GM12892 (cell line): ENCODE measurements at places on chromosomes 3 and 15.

DNA sequence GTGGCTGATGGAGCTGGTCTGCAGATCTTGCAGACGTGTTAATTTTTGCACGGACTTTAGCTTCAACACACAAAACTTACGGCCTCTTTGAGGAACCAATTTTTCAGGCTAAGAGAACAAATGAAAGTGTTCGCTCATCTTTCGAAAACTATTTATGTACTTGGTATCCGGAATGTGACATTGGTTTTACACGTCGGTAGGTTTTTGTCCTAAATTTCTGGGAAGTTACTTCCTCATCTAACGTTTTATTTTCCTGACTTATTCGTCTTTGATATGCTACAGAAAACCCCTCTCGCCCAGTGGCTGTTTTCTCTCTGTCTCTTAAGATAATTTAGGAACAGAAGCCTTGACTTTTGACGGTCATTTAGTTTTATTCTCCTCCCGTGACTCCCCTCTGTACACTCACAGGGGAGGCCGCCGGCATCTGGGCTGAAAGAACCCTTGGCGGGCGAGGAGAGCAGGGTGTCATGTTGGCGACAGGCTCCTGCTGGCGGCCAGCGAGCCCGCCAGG is 834 bp upstream of the GREM1 start:
- DNase-seq: no peak

DNA sequence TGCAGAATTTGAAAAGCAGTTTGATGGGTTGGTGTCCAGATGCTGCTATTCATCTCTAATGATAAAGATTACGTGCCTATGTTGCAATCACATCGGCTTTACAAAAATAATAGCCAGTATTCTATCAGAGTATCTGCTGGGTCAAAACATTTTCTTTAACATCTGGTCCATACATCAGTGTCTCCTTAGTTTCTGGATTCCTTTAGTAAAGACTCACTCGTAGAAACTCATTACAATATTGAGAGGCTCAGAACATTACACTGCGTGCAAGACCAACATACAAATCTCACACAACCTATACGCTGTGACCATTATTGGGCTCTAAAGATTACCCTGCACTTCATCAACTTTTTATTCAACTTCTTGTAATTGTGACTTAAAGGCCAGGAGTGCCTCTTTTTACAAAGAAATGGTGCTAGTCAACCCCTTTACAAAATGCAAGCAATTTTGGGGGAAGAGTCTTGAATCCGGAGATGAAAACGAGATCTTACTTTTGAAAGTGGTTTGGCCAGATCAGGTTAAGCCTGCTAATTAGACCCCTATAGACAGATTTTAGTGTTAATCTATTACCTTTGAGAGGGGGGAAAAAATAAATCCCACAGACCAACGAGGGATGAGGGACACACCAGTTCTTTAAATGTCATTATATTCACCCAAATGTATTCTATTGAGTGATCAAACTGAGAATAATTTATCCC is 2.9 kb downstream of the TRA2B start:
- no peak for DNase-seq

- no peak for DNase-seq
Observed at GRCh38 chr3:65230261-65231139, 542.7 kb upstream of the ADAMTS9 start.

DNA sequence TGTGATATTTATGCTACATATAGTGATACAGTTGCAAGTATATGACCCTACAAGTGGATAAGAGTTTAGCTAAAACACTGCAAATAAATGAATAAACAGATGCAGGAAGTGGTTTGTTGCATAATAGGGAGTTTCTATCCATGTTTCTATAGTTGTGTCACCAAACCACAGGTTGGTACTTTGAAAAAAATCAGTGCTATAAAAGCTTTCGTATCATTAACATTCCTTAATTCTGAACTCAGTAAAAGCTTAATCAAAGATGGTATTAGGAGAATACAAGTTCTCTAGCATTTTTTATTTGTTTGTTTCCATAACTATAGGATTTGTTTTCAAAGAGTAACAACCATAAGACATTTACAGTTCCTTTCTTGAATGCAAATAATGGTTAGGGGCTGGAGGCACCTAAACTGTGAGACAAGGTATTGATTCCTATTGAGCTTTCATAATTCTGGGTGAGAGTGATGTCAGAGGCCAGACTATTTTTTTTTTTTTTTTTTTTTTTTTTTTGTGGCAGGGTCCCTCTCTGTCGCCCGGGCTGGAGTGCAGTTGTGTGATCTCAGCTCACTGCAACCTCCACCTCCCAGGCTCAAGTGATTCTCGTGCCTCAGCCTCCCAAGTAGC is 29.6 kb downstream of the CPOX start:
- DNase-seq: no peak

- no peak for DNase-seq
Observed at GRCh38 chr3:113571360-113571759, 39.0 kb downstream of the SIDT1 start.

GRCh38 chr15:82110144-82110543 is 64.3 kb upstream of the MEX3B start:
- no peak for DNase-seq

GRCh38 chr3:111852540-111852939 is 6.5 kb upstream of the PHLDB2 start:
- DNase-seq: no peak

- no peak for DNase-seq
Observed at GRCh38 chr3:108489776-108490175, 20.6 kb downstream of the MYH15 start.

GRCh38 chr3:101574388-101575112 is 570 bp downstream of the PCNP start:
- DNase-seq: peak; percentile 35

GRCh38 chr3:171965067-171965712 is 74.2 kb upstream of the FNDC3B start:
- no peak for DNase-seq

DNA sequence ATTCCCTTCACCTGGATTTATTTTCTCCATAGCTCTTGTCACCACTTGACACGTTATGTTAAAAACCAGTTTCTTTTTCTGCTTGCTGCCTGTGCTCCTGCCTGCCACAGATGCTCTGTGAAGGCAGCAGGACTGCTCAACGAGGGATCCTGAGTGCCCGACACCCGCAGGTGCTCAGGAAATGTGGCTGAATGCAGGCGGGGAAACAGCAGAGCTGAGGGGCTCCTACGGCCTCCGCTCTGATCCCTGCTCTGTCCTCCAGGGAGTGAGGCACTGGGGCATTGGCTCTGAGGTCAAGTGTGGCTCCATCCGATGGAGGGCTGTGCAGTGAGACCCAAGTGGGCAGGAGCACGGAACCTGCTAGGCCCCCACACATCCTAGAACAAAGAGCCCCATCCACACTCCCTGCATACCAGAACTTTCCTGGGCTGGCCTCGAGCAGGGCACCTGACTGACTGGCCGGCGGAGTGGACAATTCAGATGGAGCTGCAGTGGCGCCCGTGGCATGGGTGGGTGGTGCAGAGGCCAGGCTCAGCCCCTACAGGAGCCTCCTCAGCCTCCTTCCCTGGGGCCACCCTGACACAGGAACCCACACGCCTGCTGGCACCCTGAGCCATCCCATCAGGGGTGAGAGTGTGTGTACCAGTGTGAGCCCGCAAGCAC is 27.9 kb downstream of the IQSEC1 start:
- DNase-seq: no peak

DNA sequence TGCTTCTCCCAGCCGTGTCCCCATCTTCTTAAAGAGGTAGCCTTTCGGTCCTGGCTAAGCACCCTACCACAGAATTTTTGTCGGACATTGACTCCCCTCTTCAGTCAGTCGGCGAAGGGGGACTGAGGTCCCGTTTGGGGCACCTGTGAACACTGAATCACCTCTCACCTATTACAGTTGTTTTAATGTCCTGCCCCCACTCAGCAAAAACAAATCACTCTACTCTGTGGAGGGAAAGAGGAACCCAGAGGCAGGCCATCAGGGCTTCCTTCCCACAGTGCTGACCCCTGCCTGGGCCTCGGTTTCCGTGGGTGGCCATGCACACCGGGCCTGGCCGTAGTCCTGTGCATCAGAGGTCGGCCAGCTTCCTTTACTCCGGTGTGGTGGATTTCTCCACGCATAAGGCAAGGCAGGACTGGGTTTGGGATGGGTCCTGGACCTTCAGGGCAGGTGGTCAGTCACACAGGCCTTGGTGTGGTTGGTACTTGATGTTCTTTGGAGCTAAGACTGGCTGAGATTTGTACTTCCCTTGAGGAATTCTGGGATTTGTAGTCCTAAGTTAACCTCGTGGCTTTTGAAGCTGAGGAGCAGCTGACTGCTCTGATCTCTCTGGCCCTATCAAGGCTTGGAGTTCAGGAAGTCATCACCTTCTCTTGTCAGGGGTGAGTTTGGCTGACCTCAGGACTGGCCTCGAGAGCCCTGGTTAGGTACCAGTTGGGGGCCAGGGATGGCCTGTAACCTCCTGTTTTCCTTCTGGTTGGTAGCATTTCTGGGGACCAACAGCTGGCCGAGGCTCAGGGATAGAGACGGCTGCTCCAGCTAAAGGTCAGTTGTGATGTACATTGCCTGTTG is 627 bp upstream of the FAM131A start:
- no peak for DNase-seq

DNA sequence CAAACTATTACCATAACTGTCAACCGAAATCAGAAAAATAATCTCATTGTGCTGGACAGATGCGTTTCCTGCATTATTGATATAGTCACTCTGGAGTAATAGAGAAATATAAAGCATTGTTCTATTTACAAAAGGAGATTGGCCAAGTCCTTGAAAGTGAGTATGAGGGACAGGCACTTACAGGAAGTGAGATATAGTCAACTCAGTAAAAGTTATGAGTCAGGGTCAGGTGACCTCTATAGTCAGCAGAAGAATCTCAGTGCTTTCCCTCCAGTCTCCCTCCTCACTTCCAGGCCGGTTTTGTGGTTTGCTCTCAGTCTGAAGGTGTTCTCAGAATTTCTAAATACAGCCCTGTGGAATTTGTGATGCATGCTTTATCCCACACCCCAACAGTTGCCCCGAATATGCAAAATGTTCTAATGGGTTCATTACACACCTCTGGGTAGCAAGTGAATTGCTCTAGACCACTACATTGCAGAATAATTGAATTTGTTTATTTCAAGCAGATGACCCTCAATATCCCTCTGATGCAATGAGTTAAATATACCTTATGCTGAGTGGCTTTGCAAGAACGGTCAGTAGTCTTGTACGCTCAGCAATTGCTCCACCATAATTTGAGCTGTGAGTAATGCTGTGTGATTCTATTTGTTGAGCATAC is 787.7 kb downstream of the MCTP2 start:
- no peak for DNase-seq

DNA sequence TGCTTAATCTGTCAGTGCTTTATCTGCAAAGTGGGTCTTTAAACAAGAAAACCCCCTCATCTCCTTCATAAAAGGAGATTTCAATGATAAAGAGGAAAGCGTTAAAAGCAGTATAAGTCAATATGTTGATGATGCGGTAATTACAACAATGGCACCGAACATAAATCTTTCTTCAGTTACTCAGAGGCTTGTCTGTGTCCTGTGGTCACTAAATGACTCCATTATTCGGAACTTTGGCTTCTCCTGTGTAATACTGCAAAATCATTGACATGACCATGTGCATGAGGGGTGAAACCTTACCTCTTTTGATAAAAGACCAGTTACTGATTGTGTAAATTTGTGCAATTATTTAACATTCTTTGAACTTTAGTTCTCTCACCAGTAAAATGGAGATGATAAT is 4.8 kb upstream of the USP3 start:
- no peak for DNase-seq

DNA sequence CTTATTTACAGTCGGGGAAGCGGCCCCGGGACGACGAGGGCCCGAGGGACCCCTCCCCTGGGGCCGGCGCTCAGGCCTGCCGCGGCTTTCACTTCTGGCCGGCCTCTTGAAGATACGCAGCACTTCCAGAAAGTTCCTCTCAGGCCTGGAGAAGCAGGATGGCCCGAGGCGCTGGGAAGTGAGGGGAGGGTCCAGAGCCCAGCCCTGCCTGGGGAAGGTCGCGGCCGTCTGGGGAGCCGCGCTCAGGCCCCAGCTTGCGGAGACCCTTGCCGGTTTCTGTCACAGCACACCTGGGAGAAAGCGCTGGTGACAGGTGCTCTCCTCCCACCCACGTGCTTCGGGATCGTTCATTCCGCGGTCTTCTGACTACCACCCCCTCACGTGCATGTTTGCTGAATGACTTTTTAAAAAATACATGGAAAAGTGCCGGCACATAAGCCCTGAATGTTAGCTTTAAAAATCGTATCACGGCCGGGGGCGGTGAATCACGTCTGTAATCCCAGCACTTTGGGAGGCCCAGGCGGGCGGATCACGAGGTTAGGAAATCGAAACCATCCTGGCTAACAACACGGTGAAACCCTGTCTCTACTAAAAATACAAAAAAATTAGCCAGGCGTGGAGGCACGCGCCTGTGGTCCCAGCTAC is 727 bp upstream of the TM2D3 start:
- DNase-seq: peak; percentile 24

DNA sequence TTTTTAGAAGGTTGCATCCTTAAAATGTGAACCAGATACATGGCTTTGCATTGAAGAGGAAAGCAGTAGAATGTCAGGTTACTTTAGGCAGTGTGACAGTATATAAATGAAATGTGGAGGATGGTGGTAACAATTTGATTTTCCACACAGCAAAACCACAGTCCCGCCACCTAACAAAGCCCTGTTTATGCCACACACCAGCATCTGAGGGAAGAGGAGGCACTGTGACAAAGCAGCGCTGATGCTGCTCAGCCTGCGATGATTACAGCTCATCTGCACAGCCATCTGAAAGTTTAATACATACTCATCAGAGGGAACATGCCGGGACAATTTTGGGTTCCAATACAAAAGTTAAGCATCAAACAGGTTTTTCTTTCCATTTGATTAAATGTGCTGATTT is 8.9 kb downstream of the RNF7 start:
- no peak for DNase-seq

DNA sequence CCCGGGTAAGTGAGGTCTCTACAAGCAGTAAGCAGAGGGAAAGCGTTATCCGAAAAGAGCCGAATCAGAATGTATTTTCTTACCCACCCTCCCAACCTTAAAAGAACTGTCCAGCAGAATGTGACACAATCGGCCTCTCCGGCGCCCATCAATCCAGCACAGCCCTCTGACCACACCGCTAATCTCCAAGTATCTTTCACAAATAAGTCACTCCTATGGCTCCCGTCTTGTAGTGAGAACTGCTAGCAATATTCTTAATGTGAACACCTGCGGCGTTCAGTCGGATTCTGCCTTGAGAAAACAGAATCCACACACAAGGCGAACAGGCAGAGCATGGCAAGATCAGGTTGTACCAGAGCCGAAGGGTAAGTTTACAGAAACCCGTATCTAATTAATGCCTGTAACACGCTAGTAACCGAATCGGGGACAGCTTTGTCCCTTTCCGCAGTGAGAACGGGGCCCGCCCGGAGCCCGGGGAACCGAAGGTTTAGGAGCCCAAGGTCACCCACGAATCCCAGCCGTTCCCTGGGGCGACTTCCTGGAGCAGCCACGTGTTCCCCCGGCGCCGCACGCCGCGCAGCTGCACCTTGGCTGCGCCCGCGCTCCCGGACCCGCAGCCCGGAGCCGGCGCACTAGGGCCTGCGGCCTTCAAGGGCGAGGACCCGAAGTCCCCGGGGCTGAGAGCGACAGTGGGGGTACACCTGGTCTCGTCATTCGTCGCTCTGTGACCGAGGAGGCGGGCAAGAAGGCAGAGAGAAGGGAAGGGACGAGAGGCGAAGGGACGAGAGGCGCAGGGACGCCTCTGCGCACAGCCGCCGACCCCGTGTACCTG is 672 bp downstream of the TFRC start:
- peak; percentile 45 for DNase-seq

- DNase-seq: no peak
Observed at GRCh38 chr3:14758297-14758696, 60.5 kb upstream of the FGD5 start.
